ENCODE measurements at places on chromosomes 13 and 19.

GRCh38 chr13:94454906-94455305, 24.6 kb downstream of the DCT start:
- DNase-seq, result no peak

DNA sequence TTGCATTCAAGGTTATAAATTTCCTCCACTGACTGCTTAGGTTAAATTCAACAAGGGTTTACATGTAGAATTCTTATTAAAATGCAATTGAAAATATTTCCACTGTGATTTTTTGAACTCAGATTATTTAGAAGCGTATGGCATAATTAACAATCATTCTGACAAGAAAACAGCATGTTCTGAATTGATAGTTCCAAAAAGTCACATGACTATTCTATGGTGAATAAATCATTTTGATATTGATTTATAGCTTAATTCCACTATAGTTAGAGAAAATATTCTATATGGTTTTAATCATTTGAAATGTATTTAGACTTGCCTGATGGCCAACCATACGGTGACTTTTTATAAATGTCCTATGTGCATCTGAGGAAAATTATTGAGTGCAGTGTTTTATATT, 3.0 kb downstream of the ZNF577 start:
- DNase-seq, result no peak

DNA sequence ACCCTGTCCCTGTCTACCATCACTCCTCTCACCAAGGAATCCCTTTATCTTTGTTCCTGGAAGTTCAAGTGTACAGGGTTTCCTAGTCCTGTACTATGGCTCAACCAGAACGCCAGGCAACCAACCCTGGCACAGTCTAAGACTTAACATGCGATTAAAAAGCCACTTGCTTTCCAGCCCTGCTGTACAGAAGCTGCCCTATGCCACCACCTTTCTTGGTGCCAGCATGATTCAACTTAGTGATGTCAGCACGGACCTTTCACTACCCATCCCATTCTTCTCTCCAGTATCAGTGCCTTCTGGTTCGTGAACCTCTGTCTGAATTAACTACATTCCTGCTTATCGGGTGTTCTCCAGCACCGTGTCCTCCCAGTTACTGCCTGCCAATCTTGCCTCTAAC, 151.1 kb downstream of the KLF12 start:
- DNase-seq, result no peak

- DNase-seq, result no peak
Observed at GRCh38 chr19:31074199-31075125, 274.8 kb downstream of the TSHZ3 start.

DNA sequence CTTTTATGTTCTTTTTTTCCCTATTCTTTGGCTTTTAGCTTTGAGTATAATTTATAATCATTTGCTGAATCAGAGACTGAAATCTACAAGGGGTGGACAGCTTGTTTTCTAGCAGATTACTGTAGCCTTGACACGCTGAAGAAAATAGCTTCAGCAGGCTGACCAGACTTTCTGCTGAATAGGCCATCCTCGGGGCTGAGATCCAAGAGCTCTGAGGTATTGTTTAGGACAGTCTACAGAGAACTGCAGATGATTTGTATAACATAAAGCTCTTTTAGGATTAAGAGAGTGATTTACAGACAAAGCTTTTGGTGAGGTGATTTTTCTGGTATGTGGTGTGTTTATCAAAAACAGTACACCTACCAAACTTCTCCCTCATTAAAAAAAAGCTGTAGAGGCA, 16.8 kb downstream of the POLR1D start:
- DNase-seq, result no peak

DNA sequence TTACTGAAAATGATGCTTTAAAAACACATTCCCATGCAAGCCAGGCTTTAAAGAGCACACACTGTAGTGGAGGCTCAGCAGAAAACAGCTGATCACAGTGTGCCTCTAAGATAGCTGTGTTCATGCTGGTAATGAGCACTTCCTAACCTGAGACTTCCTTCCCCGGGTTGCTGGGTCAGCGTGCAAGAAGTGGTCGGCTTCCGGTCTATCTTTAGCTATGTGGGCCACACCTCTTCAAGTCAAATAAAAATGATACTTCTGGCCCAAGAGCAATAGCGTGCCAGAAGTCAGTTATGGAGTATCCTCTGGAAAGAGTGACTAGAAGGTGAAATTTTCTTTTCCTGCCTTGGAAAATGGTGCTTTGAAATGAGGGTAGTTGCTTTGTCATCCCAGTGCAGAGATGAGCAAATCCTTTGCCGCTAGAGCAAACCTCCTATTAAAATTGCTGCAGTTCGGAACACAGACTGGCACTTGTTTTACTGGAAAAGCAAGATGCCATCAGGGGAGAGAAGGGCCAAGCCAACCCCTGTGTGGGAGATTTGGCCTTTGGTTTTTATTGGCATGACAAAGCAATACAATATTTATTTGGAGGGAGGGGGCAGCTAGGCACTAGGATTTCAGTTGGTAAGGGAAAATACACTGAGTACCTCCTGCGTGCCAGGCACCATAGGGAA, 64.2 kb downstream of the ARHGAP35 start:
- no peak for DNase-seq

DNA sequence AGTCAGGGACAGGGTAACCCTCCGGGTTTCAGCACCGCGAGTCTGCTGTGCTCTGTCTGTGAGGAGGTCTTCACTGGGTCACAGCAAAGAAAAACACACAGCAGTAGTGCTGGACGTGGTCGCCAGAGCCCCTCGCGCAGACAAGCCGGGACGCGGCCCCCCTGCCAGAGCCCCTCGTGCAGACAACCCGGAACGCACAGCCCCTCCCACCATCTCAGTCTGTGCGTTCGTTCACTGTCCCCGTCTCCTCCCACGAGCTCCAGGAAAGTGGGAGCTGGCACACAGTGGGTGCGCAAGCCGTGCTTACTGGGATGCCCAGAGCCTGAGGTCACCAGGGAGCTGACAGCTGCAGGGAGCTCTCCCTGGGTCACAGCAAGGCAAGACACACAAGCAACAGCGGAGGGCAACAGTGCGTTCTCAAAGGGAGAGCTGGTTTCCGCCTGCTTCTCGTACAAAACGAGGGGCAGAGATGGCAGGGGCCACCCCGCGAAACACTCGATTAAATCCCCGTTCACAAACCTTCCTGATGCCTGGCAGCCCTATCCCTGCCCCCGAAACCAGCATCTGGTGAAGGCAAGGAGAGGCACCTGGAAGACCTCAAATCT, 3.2 kb upstream of the PLPP2 start:
- no peak for DNase-seq

GRCh38 chr13:44309794-44310757, 63.5 kb upstream of the SERP2 start:
- no peak for DNase-seq
